ENCODE measurements at places on chromosomes 13 and 19.

DNA sequence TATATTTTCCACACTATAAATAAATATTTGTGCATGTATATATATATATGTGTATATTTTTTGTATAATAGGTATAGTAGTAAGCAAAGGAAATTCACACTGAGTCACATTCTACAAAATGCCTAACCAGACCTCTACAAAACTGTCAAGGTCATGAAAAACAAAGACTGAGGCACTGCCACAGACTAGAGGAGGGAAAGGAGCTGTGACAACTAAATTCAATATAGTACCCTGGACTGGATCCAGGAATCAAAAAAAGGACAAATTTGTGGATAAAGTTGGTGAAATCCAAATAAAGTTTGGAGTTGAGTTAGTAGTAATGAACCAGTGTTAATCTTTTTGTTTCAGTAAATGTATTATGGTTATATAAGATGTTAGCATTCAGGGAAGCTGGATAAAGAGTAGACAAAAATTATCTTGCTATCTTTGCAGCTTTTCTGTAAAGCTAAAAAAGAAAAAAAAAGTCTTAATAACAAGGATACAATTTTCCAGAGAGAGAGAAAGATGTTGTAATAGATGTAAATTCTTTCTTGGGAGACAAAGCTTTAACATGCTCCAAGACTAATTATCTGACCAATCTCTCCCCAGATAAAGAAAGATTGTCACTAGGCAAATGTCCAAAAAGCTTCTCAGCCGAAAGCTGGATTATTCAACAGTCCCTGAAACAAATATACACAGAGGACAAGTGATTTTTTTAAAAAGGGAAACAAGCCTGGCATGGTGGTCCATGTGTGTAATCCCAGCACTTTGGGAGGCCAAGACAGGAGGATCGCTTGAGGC lies 19.1 kb downstream of the SYDE1 start:
- DNase-seq = no peak

DNA sequence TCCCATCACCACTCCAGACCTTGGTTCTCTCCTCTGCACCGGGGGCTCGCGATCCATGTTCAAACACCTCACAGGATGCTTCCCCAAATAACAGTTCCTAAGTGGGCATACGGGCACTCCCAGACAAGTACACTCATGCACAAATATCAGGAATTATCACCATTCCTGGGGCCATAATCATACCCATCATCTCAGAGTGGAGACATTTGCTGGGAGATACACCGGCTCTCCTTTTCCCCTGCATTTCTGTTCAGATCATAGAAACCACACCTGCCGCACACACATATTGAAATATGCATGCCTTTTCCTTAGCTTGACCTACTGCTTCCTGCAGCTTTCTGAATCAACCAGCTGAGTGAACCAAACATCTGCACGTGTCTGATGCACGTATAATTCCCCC lies 33.9 kb upstream of the MBNL2 start:
- DNase-seq = no peak

DNA sequence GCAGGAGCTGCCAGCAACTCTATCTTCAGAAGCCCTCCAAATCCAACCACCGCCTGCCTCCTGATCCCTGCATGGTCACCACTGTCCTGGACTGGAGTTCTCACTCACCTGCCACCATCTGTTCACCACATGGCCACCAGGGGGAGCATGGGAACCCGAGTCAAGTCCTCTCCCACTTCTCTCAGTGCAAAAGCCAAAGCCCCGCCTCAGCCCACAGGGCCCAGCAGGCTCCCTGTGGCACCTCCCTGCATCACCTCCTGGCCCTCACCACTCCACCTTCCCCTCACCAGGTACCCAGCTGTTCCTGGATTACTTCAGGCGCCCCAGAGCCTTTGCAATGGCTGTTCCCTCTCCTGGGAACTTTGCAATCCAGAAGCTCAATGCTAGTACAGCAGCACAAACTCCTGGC lies 5.3 kb downstream of the DHPS start:
- peak; percentile 63 for DNase-seq

- DNase-seq = no peak
These were observed 12.2 kb downstream of the ZNF296 start for GRCh38 chr19:45063851-45064801.

- no peak for DNase-seq
These were observed 56.5 kb downstream of the F2RL3 start for GRCh38 chr19:16945364-16945714.

DNA sequence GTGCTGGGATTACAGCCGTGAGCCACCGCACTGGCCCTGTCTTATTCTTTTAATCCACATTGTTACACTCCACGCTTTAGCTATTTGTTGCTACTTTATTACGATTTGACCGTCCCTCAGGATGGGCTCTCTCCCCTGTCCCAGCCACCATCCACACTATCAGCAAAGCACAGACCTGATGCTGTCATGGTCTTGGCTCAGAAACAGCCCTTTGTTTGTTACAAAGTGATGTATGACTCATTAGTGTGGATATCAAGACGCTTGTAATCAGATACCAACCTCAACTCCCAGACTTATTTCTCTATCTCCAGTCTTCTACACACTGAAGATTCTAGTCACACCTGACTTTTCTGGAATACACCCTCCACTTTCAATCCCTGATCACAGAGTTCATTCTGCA lies 84.6 kb upstream of the FREM2 start:
- no peak for DNase-seq

DNA sequence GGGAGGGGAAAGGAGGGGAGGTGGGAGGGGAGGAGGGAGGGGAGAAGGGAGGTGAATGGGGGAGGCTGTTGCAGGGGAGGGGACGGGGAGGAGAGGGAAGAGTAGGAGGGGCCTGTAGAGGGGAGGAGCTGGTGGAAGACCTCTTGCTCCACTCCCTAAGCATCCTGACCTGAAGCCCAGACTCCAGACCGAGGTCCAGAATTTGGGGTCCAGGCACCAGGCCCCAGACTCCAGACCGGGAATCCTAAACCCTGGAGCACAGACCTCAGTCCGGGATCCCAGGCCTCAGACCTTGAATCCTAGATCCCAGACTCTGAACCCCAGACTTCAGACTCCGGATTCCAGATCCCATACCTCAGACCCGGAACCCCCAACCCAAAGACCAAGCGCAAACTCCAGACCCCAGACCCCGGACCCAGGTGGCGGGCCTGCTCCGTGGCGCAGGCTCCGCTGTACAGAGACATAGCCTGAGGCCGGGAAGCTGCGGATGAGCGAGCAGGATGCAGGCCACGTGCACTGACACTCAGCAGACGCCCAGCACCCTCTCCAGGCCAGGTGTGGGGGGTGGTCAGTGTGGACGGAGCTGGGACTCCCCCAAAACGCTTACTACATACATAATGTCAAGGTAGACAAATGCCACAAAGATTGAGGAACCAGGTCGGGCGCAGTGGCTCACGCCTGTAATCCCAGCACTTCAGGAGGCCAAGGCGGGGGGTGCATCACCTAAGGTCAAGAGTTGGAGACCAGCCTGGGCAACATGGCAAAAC lies 710 bp upstream of the BTBD2 start:
- peak; percentile 34 for DNase-seq

DNA sequence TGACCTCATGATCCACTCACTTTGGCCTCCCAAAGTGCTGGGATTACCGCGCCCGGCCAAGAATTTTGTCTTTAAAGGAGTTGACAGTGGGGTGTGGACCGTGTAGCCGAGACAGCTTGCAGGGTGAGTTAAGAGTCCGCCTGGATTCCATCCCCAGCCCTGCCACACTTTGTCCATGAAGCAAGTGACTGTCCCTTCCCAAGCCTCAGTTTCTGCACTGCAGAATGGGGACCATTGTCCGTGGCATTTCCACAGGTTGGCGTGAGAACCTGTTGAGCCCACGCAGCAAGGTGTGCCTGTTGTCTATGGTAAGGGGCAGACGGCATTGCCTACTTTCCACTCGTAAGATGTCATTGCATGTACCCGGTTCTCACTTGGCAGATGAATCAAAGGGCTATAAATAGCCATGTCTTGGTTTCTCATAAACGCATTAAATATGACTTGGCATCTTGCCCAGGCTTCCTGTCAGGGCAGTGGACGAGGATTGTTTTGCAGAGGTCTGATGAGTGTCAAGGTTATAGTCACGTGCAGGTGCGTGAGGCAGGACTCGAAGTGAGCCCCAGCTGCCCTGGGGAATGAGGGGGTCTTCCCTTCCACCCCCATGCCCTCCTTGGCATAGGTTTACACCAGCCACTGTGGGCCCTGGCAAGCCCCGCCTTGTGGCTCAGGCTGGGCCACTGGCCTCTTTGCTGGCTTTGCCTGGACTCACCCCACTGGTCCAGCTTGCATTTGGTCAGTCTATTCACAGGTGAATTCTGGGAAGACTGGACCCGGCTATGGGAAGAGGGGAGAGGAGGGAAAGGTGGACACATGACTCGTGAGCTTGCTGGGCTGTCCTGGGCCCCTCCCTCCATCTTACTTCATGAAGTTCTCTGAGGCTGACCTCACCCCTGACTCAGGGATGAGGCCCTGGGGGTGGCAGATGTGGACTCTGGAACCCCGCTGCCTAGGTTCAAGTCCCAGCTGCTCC lies 14.6 kb downstream of the FAM187B start:
- DNase-seq = peak; percentile 97

DNA sequence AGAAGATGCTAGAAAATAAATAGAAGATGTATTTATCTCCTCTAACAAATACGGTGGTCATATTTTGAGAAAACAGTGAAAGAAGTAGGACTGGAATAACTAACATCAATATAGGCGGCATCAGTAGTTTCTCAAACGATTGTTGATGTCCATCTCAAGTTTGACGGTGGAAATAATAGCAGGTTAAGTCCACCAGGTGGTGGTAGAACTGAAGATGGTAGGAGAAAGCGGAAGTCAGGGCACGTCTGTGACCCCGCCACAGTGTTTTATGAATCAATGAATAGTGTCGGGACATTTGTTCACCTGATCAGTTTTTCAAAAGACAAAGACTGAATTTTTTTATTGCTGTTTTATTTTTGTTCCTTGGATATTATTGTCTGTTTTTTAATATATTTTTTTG lies 706.4 kb upstream of the SLC10A2 start:
- no peak for DNase-seq

- DNase-seq = no peak
These were observed 23.6 kb downstream of the RANBP3 start for GRCh38 chr19:5954293-5954692.

- DNase-seq = no peak
These were observed 16.4 kb downstream of the ZNF814 start for GRCh38 chr19:57872450-57872849.

GRCh38 chr19:45638930-45639729 lies at the start of gene EML2:
TSS of gene EML2 (minus strand) at chr19:45639397. CDS start at chr19:45639376, 21 bp downstream.
- DNase-seq = peak; percentile 20

DNA sequence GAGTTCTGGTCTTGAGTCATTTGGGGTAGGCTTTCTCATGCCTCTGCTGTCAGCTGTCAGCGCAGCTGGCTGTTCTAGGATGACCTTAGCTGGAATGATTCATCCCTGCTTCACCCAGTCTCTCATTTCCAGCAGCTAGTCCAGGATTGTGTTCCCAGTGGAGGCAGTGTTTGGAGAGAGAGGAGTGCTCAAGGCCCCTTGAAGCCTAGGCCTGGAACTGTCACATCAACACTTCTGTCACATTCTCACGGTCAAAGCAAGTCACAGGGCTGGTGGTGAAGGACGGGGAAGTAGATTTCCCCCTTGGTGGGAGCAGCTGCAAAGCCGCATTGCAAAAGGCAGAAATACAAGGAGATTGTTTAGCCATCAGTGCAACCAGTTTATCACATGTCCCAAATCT lies 15.2 kb downstream of the TPT1 start:
- no peak for DNase-seq

GRCh38 chr19:35040826-35041547 lies 534 bp upstream of the HPN start:
- no peak for DNase-seq

GRCh38 chr19:54902061-54902460 lies 3.9 kb upstream of the NCR1 start:
- no peak for DNase-seq

GRCh38 chr19:40217934-40218890 lies at the start of gene TTC9B:
TSS of gene TTC9B (minus strand) at chr19:40218384. CDS start at chr19:40218381, 3 bp downstream.
- DNase-seq = peak; percentile 35

GRCh38 chr13:35814605-35815011 lies 316.6 kb downstream of the DCLK1 start:
- DNase-seq = no peak

DNA sequence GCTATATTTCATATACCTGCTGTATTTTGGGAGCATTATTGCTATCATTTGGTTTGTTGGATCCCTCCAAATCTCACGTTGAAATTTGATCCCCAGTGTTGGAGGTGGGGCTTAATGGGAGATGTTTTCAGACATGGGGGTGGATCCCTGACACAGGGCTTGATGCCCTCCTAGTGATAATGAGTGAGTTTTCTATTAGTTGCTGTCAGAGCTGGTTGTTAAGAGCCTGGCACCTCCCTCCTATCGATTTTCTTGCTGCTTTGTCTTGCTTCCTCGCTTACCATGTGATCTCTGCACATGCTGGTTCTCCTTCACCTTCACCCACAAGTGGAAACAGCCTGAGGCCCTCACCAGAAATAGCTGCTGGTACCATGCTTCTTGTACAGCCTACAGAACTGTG lies 259.9 kb upstream of the STARD13 start:
- no peak for DNase-seq

DNA sequence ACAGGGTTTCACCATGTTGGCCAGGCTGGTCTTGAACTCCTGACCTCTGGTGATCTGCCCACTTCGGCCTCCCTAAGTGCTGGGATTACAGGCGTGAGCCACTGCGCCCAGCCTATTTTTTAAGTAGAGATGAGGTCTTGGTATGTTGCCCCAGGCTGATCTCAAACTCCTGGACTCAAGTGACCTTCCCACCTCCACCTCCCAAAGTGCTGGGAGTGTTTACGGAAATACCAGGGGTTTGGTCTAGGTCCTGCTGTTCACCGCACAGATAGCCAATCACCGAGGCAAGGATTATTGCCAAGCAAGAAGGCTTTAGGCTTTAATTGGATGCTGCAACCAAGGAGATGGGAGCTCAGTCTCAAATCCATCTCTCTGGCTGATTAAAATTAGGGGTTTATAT lies 11.6 kb downstream of the CLEC4G start:
- DNase-seq = no peak

DNA sequence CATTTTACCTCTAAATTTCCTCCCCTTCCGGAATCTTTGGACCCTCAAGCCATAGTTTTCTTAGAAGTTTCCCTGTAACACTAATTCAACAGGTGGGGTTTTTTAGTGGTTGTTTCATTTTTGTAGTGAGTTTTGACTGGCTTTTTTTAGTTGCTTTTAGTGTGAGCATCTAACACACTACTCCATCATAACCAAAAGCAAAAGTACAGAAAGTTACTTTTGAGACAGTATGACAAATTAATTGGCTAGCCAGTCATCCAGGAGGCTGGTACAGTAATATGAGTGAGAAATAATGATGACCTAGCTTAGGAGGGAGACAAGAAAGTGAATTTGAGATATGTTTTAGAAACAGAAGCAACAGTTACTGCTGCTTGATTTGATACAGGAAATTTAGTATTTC lies 71.5 kb downstream of the DNAJC15 start:
- DNase-seq = no peak

DNA sequence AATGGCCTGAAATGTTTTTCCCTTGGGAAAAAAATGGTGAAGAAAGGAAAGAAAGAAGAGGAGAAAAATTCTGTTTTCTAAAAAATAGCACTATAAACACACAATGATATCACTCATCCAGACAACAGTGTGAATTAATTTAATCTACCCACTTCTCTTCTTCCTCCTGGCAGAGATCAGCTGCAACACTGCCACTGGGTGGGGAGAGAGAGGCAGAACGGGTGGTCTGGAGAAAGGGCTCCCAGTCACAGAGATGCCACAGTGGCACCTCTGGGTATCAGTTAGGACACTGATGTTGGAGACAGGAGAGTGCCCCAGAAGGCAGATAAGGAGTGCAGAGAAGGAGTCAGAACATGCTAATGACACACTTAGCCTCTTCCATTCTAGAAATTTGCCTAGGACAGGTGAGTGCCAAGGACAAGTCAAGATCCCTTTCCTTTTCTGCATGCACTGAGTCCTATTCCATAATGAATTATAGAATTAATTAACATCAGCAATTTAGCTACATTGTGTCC lies 168.6 kb downstream of the SUCLA2 start:
- DNase-seq = no peak

All from T-helper 2 cell (primary cell).